ENCODE measurements at places on chromosomes 12 and 14. TPM values are rescaled to one million over a fixed set of nuclear protein-coding genes. Genes with fewer than 3 reads are reported as not detected.

DNA sequence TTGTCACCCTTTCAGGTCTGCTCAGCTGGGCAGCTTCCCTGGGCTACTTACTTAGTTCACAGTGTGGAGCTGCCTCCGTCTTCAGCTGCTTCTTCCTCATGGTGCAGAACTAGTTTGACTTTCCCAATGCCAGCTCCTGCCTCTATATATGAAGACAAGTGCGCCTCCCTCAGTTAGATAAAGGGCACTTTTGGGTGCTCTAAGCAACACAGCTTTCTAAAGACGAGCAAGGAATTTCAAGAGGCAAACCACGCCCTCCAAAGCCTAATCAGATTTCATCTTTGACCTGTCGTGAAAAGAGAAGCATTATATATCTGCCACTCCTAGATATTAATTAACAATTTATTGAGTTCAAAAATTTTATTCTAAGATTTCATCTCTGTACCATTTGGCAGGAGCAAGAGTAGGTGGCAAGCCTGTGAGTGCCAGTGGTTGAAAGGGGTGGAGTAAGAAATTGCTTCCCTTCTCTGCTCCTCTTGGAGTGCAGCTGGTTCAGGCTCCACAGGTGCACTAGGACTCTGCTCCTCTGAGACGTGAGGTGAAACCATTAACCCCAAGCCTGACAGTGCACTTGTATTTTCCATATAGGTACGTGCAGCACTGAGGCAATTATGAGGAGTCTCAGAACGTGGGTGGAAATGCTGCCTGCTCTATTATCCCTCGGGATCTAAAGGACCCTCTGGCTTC is 2.1 kb upstream of the SLC11A2 start:
- no peak for DNase-seq

DNA sequence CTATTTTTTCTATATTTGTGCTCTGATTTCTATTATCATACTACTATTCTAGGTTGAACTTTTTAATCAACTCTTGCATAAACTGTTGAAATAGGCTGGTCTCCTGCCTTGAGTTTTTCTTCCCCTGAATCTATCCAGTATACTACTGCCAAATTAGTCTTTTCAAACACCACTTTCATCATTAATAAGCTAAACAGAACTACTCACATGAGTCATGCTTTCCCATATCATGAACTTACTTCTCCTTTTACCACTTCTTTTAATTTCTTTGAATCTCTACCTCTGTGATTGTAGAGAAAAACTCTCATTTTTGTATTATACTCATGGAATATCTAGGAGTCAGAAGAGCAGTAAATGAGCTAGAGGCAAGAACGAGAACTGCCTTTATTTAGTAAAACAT is 340.3 kb upstream of the PDE3A start:
- DNase-seq = no peak

Gene RAD9B
- 0.54 TPM for total RNA-seq

Gene CCER1
- total RNA-seq = not detected

Gene REP15
- total RNA-seq = 1.3 TPM

Gene ADCY4
- 5.2 TPM for total RNA-seq

Measured in chondrocyte (in vitro differentiated cells).